ENCODE measurements at places on chromosomes 6 and 20. TPM values are rescaled to one million over a fixed set of nuclear protein-coding genes. Genes with fewer than 3 reads are reported as not detected.

DNA sequence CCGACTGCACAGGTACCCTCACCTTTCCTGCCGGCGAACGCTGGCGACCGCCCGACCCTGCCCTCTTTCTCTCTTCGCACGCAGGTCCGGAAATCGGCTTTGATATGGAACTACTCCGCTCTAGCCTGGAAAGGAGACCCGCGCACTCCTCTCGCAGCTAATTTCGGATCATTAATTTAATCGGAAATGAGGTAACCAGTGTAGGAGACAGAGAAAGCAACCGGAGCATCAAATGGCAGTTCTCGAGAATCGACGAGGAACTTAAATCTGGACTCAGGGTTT lies 949 bp upstream of the ATXN1 start:
- DNase-seq, result no peak

GRCh38 chr6:109834131-109834530 lies 143.0 kb downstream of the FIG4 start:
- DNase-seq, result no peak

GRCh38 chr6:28729501-28730402 lies 194.0 kb downstream of the TRIM27 start:
- no peak for DNase-seq

DNA sequence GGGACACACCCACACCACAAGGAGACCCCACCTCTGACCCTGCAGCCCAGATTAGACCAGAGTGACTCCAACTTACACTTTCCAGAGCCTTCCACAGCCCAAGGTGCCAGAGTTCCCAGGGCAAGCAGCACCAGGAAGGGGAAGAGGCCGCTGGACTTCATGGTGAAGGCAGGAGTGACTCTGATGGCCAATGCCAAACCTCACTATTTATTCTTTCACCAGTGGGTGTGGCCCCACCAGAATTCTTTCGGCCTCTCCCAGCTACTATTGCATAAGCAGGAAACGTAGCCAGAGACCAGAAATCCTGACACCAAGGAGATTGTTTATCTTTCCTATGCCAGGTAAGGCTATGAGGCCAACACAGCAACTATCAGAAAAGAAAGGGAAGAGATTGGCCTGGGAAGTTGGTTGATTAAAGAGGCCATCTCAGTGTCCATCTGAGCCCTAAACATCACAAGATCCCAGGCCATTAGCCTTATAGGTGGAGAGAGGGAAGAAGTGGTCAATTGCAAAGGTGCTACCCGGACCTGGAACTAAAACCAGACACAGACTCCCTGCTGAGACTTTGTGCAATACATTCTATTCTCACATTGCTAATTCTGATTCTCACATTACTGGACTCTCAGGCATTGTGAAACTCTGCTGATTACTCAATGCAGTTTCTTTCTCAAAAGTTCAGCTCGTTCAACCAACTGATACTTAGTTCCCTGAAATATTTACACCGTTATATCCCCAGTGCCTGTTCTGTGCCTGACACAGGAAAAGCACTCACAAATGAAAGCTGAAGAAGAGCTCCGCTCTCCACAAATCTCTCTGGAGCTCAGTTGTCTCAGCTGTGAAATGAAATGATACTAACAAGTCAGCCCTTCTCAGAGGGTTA lies at the start of gene SLPI:
SLPI (minus strand) TSS at position 182 of the 880 bp plus-strand sequence; CDS start at position 161, 21 bp downstream.
- no peak for DNase-seq

DNA sequence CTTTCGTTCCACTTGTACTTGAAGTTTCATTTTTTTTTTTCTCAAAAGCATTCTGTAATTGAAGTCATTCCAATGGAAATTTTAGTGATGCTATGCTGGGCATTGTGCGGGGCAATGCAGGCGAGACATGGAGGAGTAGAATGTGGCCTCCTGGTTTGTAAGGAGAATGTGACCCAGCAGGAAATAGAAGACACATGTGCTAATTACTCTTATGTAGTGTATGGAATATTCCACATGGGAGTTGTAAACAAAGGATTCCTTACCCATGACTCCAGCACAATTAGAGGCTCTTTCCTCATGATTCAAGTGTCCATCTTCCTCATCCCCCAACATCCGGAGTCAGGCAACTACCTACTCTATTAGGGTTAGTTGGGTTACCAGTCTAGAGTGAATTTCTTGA lies 14.9 kb upstream of the RFPL4B start:
- no peak for DNase-seq

DNA sequence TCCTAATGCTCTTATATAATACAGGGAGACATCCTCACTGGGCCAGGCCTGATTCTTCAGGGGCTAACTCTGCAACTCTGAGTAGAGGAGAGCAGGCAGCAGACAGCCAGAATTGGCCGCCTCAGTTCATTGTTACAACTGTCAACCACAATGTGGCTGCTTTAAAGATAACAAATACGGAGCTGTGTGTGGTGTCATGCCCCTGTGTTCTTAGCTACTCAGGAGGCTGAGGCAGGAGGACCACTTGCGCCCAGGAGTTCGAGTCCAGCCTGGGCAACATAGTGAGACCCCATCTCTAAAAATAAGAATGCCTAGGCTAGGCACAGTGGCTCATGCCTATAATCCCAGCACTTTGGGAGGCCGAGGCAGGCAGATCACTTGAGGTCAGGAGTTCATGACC lies 34.3 kb downstream of the CEP250 start:
- DNase-seq, result no peak

- DNase-seq, result no peak
Measured at GRCh38 chr20:18144541-18145099, 7.0 kb downstream of the KAT14 start.

- no peak for DNase-seq
Measured at GRCh38 chr6:160069050-160069454, 52.6 kb upstream of the SLC22A1 start.

The EYS gene
- 4.4 TPM for total RNA-seq

DNA sequence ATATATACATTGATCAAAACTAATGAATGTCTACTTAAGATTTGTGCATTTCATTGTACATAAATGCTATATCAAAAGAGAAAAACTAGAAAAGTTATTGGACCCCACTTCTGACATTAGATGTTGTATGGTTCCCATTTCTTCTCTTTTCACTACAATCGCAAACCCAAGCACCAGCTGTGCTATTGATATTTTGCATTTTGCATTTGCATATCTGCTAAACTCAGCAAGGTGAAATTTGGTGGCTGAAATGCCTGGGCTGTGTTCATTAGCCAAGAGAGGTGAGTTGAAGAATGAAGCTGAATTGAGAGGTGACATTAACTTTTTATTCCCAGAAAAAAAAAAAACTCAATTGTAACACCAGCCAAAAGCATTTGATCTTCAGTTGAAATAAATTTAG lies 232.1 kb upstream of the TENT5A start:
- DNase-seq, result no peak

- DNase-seq, result no peak
Measured at GRCh38 chr20:6680854-6681253, 86.6 kb upstream of the BMP2 start.

GRCh38 chr6:111750753-111751673 lies 122.2 kb downstream of the FYN start:
- no peak for DNase-seq

DNA sequence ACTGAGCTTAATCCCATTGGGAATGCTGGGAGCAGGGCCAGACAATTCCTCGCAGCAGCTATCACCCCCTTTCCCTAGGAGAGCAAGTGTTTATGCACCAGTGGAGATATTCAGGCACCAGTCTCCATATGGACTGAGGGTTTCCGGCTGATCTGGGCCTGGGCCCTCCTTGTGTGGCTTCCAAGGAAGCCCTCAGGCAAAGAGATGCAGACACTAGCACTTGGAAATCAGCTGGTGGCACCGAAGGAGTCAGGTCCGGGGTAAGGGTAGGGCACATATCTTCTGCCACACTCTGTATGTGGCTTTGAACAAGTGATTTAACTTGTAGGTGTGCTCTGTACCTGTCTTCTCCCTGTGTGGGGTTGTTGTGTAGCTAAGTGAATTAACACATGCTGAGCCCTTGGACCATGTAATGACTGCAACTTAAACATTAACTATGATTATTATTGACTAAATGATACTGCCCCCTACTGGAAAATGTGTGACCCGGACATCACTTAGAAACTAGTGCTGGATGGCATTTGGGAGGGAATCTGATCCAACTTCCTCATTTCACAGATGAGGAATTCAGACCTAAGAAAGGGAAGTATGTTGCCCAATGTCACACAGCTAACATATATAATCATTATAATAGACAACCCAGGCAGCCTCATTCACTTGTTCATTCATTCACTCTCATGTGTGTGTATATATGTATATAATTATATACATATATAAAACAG lies 19.3 kb upstream of the WFDC2 start:
- DNase-seq, result no peak

DNA sequence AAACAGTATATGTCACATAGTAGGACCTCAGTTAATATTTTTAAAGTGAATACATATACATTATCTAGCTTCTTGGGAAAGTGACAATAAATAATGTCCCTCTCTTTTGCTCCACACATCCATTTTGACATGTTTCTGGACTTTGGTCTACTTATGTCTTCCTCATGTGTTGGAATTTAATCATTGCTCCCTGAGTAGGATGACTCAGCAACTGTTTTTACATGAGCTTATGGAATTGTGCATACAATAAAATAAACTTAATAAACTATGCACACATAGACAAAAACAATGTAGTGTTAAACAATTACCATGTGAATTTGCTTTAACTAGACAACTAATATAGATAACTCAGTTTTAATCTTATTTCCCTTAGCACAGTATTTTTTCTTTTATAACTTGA lies 503.8 kb downstream of the TFAP2B start:
- no peak for DNase-seq

The SMOC2 gene
- total RNA-seq, result 61.1 TPM

DNA sequence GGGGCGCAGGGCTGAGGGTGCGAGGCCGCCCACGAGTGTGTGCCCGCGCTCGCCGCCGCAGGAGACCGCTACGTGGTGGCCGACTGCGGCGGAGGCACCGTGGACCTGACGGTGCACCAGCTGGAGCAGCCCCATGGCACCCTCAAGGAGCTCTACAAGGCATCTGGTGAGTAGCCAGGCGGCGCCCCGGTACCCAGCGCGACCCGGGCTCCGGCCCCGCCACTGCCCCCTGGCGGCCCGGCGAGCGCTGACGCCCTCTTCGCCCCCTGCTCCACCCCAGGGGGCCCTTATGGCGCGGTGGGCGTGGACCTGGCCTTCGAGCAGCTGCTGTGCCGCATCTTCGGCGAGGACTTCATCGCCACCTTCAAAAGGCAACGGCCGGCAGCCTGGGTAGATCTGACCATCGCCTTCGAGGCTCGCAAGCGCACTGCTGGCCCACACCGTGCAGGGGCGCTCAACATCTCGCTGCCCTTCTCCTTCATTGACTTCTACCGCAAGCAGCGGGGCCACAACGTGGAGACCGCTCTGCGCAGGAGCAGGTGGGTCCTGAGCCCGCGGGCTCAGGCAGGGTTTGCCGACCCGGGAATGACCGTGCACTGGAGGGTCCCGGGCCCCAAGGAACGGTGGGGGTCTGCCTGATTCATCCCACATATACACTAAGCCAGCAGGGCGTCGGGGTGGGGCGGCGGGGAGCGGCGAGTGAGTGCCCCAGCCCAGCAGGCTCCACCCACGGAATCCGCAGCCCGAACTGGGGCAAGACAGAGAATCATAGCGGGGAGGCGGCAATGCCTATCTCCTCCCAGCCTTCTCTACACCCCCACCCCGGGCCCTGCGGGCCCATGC lies 17.4 kb downstream of the HSPA12B start:
- no peak for DNase-seq

DNA sequence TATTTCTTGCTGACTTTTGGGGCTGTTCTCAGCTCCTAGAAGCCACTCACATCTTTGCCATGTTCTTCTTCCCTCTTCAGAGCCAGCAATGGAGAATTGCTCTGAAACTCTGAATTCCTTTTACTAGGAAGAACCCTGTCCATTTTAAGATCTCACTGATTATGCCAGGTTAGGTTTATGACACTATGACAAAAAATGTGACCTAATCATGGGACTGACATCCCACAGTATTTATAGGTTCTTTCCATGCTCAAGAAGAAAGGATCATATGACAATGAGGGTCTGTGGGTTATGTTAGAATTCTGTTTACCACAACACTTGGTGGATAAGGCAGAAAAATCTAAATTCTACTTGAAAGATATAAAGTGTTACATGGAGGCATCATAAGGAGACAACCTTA lies 263.3 kb upstream of the CITED2 start:
- DNase-seq, result no peak

The ZSCAN16 gene
- total RNA-seq, result 3.9 TPM

DNA sequence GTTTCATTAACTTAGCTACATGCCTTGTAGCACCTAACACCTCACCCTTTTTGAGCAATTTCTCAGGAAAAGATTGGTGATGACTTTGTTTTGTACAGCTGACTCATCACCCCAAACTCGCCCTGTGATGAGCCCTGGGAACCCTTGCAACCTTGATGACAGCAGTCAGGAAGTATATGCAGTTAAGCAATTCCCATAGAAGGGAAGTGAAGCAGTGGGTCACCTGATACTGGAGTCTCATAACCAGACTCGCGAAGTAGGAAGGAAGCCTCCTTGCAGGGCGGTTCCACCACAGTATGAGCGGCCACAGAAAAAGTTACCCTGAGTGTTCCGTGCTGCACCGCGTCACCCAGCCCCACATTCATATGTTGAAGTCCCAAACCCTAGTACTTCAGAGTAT lies 82.0 kb upstream of the EDN1 start:
- no peak for DNase-seq

DNA sequence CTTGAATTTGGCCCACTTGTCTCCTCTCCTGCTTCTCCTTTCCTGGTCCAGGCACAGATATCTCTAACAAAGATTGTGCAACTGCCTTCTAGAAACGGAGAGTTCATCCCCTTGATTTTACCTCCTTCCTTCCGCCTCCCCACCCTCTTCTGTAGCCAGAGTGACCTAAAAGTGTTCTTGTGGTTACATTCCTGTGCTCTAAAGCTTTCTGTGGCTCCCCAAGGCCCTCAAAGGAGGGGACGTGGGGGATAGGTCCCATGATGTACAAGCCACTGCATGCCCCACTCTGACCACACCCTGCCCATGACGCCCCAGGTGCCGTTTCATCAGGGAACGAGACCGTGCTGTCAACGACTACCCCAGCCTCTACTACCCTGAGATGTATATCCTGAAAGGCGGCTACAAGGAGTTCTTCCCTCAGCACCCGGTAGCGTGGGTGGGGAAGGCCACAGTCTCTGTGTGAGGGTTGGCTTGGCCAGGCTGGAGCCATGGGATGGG lies 8.2 kb downstream of the CDC25B start:
- no peak for DNase-seq

- no peak for DNase-seq
Measured at GRCh38 chr6:100271625-100272024, 193.1 kb downstream of the SIM1 start.

DNA sequence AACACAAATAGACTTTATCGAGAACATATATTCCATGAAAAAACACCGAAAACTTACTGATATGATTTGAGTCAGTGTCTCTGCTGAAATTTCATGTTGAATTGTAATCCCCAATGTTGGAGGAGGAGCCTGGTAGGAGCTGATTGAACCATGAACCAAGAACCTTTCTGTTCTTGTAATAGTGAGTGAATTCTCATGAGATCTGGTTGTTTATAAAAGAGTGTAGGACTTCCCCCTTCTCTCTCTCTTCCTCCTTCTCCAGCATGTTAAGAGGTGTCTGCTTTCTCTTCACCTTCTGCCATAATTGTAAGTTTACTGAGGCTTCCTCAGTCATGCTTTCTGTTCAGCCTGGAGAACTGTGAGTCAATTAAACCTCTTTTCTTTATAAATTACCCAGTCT lies 1289.3 kb upstream of the CITED2 start:
- no peak for DNase-seq

Measured in urinary bladder (tissue), 4 donors.